Vagina (tissue), 2 donors: ENCODE measurements at places on chromosomes 5 and 9. TPM values are rescaled to one million over a fixed set of nuclear protein-coding genes. Genes with fewer than 3 reads are reported as not detected.

SLC31A1 gene
- total RNA-seq = 9.3 TPM

PCDHB15 gene
- total RNA-seq = 3.2 TPM

CCDC183 gene
- total RNA-seq = not detected

SLC6A18 gene
- total RNA-seq = not detected

ADAMTSL1 gene
- 8.1 TPM for total RNA-seq

CORO2A gene
- 17.4 TPM for total RNA-seq

FAXDC2 gene
- total RNA-seq = 35.4 TPM

PDE6A gene
- 0.25 TPM for total RNA-seq

SLC36A2 gene
- not detected for total RNA-seq

STK32A gene
- 1.5 TPM for total RNA-seq

CFAP77 gene
- not detected for total RNA-seq

TAF11L5 gene
- not detected for total RNA-seq

PRRX2 gene
- 43.7 TPM for total RNA-seq

PDLIM4 gene
- 76.4 TPM for total RNA-seq

EMB gene
- total RNA-seq = 10.1 TPM

SPINK6 gene
- not detected for total RNA-seq

EPB41L4A gene
- 27.5 TPM for total RNA-seq

S100Z gene
- total RNA-seq = not detected

AK8 gene
- 0.25 TPM for total RNA-seq
